Stimulated activated CD4-positive, alpha-beta T cell treated with anti-CD3 and anti-CD28 coated beads, Interleukin-15, amount 100 ng/mL, for 1 hour (primary cell): ENCODE measurements at places on chromosomes 7 and 10.

DNA sequence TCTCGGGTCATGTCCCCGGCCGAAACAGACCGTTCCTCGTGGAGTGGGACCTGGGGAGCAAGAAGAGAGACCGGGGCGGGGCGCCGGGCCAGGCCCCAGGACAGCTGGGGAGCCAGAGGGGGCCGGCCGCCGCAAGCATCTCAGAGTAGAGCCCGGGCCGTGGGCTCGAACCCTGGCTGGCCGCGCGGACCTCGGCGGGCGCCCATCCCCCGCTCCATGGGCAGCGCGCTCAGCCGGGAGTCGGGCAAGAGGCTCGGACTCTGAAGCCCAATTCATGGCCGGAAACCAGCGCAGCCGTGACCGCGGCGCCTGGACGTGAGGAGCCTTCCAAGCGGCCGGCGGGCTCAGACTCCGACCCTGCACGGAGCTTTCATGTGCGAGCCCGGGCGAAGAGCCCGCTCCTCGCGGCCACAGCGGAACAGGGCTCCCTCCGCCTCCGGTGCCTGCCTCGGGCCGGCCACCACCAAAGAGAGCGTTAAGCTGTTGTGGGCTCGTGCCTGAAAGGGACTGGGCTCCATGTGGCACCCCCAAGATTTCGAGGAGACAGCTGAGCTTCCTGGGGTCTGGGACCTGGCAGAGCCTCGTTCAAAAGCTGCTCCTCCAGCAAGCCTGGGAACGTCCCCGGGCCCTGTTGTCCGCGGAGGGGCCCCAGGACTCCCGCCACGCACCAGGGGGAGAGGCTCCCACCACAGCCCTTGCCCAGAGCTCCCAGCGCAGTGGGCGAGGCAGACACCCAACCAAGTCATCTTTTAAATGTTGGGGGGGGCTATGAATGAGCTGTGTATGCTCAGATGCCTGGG lies 757 bp upstream of the GRID1 start:
- no peak for DNase-seq

DNA sequence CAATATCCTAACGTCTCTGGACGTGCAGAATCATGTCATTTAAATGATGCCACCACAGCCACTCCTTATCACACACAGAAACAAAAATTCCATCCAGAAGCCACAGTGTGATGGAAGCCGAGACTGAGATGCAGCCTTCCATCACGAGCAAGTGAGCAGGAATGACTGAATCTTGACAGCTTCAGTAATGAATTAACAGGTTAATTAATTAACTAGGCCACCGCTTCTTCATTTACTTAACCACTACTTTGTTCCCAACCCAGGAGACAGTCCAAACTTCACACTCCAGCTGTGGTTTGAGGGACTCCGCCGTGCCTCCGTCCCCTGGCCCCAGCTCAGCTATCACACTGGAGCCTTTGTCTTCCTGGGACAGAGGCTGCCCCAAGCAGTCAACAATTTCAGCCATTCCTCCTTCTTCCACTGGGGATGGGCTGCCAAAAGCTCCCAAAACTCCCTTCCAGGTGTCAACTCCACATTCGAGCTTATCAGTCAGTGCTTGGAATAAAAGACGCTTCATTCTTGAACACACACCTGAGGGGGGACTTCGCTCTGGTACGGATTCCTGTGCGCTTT lies 65.9 kb downstream of the FGFR2 start:
- DNase-seq, result no peak

- DNase-seq, result no peak
These were observed 258.6 kb downstream of the PAXIP1 start for GRCh38 chr7:154744256-154744860.

GRCh38 chr10:124210263-124210662 lies 116.9 kb upstream of the CHST15 start:
- DNase-seq, result no peak

DNA sequence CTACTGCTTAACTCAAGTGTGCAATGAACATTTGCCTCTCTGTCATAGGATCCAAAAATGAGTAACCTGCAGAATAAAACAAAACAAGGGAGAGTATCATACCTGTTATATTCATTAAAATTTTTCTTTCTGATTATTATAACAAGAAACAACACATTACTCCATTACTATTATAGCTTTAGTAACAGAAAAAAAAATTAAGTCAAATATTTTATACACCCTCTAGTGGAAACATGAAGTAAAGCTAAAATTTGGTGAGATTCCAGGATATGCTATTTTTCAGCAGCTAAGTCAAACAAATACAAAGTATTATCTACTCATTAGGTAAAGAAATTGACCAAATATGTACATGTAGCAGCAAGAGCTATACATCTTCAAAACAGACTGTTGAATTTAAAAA lies 56.3 kb downstream of the PDZD8 start:
- no peak for DNase-seq

GRCh38 chr7:100614308-100614861 lies 2.0 kb downstream of the MOSPD3 start:
- DNase-seq, result no peak

DNA sequence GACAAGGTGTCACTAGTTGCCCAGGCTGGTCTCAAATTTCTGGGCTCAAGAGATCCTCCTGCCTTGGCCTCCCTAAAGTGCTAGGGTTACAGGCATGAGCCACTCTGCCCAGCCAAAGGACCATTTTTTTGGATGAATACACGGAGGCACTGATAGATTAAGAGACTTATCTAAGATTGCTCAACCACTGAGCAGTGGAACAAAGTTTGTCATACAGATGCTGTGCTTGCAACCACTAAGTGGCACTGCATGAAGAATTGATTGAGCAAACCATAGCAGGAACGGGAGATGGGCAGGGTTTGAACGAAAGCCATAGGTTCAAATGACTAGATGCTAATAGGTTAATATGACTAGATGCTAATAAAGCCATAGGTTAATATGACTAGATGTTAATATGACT lies 61.1 kb downstream of the EBLN1 start:
- DNase-seq, result no peak

GRCh38 chr10:58723186-58723585 lies 210.5 kb downstream of the BICC1 start:
- DNase-seq, result no peak

GRCh38 chr7:152862856-152863255 lies 103.3 kb downstream of the ACTR3B start:
- DNase-seq, result no peak

DNA sequence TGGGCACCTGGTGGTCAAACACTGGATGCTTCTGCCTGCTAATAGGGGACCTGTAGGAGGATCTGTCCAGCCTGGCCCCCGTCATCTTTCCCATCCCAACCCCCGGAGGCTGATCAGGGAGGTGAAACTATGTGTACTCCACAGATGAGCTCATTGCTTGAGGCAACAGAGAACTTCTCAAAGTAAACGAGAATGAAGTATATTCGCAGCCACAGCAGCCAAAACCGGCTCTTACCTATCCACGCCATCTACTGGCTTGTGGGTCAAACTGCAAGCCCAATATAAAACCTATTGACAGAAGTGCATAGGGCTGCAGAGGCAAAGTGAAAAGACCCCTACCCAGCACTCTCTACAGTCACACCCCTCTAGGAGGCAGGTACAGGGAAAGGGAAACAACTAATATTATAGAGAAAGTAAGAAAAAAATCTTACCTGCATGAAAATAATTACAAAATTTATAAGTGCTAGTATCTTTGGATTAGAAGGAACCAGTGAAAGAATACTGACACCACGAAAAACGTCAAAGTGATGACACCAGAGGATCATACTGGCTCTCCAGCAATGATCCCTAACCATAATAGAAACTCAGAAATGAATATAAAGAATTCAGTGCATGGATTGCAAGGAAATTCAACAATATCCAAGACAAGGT lies 973.5 kb downstream of the ANKRD7 start:
- no peak for DNase-seq

GRCh38 chr7:15674586-15674985 lies 11.9 kb downstream of the MEOX2 start:
- no peak for DNase-seq

DNA sequence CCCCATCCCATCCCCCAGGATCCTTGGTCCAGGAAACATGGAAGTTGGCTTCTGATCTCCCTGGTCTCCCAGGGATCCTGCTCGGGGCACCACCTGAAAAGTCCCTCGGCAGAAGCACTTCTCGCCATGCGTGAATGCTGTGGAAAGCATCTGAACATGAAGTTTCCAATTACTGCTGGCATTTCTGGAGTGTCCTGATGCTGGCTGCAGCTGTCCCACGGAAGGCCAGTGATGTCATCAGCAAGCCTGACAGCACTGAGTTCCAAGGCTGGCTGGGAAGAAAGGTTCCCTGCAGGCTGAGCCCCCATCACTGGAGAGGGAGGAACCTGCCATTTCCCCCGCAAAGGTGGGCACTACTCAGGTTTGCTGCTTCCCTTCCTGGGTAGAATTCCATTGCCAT lies 71.4 kb downstream of the KCNMA1 start:
- DNase-seq, result no peak

DNA sequence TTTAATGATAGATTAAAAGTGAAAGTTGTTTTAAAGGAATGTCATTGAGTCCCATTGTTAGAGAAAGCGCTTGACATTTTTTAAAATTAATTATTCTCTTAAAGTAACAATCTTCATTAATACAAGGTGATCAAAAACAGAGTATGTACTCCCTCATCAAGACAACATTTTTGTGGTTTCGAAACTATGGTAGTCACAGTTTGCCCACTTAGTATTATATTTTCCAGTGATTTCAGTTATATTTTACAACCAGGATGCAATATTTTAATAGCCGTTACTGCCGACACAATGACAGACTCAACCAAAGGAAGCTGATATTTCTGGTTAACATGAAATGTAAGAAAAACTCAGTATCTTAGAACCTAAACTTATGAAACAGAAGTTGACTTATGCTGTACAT lies 31.3 kb downstream of the MKX start:
- DNase-seq, result no peak

- no peak for DNase-seq
These were observed 1.2 kb upstream of the PLXNA4 start for GRCh38 chr7:132577206-132578049.

- DNase-seq, result no peak
These were observed 317.0 kb upstream of the COBL start for GRCh38 chr7:51633596-51633995.

GRCh38 chr10:67144530-67144929 lies 218.7 kb downstream of the LRRTM3 start:
- no peak for DNase-seq

GRCh38 chr7:105133358-105133757 lies 119.4 kb downstream of the KMT2E start:
- no peak for DNase-seq

- DNase-seq, result no peak
These were observed 96.7 kb upstream of the PIK3CG start for GRCh38 chr7:106768324-106768751.

DNA sequence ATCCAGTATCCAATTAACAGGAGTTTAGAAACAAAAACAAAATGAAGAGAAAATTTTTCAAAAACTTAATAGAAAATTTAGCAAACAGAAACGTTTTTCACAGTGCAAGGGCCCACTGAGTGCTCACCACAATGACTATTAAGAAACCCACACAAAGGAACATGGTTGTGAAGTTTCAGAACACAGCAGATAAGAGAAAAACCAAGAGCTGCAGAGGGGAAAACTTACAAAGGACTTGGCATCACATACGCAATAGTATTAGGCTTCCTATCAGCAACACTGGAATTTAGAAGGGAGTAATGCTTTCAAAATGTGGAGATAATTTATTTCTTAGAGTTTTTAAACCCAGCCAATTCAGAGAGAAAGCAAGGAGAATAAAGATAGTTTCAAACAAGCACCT lies 1.7 kb upstream of the C7orf25 start:
- DNase-seq, result no peak

DNA sequence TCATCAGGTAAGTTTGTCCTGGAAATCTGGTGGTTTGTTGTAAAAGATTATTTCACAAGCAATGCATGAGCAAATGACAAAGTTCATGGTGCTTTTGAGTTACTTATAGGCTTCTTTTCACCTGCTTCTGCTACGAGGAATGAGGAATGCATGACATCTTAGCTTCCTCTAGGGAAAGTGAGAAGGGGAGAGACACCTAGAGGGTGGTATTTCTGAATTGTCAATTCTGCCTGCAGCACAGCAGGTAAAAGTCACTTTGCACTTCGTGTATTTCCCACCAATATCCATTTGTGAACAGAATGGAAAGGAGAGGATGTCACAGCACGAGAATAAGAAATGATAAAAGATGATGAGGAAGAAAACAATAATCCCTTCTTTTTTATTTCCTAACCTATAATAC lies 153.4 kb upstream of the FEZF1 start:
- DNase-seq, result no peak

DNA sequence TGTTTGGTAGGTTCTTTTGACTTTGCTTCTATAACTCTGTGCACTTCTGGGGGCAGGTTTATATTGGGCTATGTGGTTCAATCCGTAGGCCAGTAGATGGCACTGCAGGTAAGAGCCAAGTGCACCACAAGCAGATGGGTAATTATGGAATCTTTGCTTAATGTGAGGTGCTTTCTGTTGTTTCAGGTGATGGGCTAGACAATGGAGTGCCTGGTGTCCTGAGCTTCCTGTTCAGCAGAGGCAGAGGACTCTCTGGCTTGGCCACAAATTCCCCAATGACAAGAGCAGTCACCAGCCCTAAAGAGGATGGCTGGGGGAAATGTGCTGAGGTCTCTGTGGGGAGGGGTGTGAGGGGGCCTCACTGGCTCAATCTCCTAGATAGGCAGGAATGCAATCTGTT lies 455.0 kb downstream of the CCSER2 start:
- no peak for DNase-seq

GRCh38 chr7:1418505-1419309 lies 40.6 kb downstream of the MICALL2 start:
- DNase-seq, result no peak

- no peak for DNase-seq
These were observed 90.5 kb upstream of the PDGFA start for GRCh38 chr7:610141-610530.

- no peak for DNase-seq
These were observed 12.6 kb downstream of the BLVRA start for GRCh38 chr7:43771128-43771527.
